ENCODE measurements at places on chromosomes 12 and 14.

- no peak for DNase-seq
Observed at GRCh38 chr12:75883241-75883640, 148.3 kb downstream of the PHLDA1 start.

DNA sequence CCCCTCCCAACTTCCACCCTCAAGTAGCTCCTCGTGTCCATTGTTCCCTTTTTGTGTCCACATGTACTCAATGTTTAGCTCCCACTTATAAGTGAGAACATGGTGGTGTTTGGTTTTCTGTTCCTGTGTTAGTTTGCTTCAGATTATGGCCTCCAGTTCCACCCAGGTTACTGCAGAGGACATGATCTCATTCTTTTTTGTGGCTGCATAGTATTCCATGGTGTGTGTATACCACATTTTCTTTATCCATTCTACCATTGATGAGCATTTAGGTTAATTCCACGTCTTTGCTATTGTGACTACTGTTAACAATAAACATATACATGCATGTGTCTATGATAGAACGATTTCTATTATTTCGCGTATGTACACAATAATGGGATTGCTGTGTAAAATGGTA, 362.6 kb downstream of the TMTC2 start:
- no peak for DNase-seq

GRCh38 chr14:35277179-35277578, 15.0 kb upstream of the PSMA6 start:
- no peak for DNase-seq

GRCh38 chr12:40063414-40063813, 42.5 kb downstream of the SLC2A13 start:
- DNase-seq: no peak

DNA sequence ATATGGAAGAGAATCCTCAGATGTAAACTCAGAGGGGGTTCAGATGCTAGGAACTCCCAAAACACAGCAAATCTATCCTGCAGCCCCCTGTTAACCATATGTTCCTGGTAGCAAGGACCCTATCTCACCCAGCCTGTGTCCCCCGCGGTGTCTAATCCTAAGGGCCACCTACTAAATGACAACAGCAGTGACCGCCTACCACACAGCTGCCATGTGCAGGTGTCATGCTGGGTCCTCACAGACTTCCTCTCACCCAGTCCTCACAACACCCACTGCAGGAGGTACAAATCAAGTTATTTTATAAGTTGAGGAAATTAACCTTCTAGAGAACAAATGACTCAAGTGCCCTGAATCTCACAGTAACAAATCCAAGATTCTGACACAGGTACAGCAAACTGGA, 73.9 kb downstream of the ITPK1 start:
- no peak for DNase-seq

DNA sequence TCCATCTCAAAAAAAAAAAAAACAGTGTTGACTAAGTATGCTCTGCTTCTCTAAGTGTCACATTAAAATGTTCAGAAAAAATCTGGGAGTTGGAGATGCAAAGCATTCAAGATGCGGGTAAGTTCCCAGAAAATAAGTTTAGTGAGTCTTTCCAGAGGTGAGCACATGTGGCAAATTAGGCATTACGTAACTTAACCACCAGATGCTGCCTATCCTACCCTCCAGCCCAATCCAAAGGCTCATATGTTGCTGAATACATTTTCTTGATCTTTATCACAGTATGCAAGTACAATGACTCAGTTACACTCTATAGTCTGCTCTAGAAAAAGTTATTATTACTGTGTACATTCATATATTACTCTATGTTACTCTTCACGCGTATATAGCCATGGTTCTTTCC, 3.6 kb downstream of the SLC2A14 start:
- no peak for DNase-seq

Measured in activated CD4-positive, CD25-positive, alpha-beta regulatory T cell (primary cell).